Body of pancreas (tissue), 4 donors: ENCODE measurements at places on chromosomes 11 and 22. TPM values are rescaled to one million over a fixed set of nuclear protein-coding genes. Genes with fewer than 3 reads are reported as not detected.

Gene NLRP14
- total RNA-seq: 0.33 TPM

Gene PRG3
- total RNA-seq: not detected

Gene PKP3
- total RNA-seq: 48.8 TPM

GRCh38 chr22:28514321-28514821 is 165.3 kb downstream of the TTC28 start:
- no peak for DNase-seq

GRCh38 chr11:2699185-2699530 is 636 bp downstream of the KCNQ1OT1 start:
- DNase-seq: peak; percentile 38

GRCh38 chr11:72684236-72684912 is 10.2 kb upstream of the PDE2A start:
- DNase-seq: peak; percentile 68

DNA sequence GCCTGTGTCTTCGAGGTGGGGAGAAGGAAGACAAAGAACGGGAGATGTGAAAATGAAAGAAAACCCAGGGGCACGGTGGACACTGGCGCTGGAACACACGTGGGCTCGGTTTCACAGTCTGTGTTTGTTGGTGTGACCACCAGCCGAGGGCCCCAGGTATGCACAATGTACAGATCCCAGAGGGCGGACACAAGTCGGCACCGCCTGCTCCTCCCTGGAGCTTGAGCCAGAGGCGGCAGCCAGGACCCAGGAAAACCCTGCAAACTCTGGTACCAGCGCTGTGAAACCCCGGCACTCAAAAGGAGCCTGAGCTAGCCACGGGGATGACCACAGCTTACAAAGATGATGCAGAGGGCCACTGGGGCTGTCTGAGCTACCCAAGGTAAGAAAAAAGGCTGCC is 105.0 kb downstream of the SHANK2 start:
- no peak for DNase-seq

- DNase-seq: no peak
Observed at GRCh38 chr11:60959431-60959830, 7.5 kb upstream of the SLC15A3 start.

- no peak for DNase-seq
Observed at GRCh38 chr11:68855205-68855981, 13.7 kb upstream of the CPT1A start.

DNA sequence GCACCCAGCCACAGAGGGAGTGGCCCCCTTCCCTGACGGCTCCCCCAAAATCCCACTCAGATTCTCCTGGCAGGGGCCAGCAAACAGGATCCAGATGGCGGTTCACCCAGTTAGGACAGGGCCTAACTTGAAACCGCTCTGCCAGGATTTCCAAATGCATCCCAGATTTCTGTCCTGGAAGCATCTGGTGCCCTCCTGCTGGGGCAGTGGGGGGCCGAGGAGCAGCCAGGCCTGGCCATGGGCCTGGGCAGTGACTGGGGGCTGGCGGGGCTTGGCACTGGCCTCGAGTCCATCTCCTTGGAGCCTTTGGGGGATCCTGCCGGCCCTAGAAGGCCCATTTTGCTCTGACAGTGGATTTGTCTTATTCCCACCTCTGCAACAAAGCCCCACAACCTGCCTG is 17.9 kb upstream of the EMID1 start:
- no peak for DNase-seq

- DNase-seq: no peak
Observed at GRCh38 chr11:20192641-20193040, 32.4 kb upstream of the DBX1 start.

DNA sequence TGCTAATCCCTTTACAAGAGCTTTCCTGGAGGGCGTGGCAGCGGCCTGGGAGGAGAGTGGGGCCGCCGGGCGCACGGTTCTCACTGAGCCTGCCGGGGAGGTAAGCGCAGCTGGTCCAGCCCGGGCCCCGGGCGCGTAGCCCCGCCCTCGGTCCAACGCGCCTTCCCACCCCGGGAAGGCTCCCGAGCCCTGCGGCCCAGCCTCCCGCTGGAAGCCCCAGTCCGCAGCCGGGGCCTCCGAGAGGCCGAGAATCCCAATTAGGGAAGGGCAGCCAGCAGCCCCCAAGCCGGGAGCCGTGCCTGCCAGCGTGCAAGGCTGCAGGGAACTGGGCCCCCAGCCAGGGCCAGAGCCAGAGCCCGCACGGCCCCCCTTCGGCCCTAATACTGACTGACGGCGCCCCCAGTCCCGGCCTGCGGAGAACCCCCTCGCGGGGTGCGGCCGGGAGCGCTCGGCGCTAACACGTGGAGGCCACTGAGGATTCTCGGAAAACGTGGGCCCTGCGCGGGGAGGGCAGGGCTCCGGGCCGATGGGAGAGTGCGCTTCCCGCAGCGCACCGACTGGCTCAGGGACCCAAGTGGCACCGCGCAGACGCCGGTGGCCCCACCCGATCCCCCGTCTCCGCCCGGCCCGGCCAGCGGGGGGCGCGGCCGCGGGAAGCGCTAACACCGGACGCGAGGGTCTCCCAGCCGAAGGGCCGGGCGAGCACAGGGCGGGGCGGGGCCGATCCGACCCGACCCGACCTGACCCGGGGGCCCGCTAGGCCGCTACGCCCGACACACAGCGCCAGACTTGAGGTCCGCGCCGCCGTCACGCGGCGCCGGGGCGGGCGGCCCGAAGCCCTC is 5.7 kb downstream of the ZFTA start:
- peak; percentile 63 for DNase-seq
